ENCODE measurements at places on chromosomes 5 and 9. TPM values are rescaled to one million over a fixed set of nuclear protein-coding genes. Genes with fewer than 3 reads are reported as not detected.

GRCh38 chr9:134365791-134366222 is 39.6 kb downstream of the RXRA start:
- no peak for DNase-seq

GRCh38 chr5:19795218-19795617 is 192.8 kb downstream of the CDH18 start:
- DNase-seq, result peak; percentile 22

DNA sequence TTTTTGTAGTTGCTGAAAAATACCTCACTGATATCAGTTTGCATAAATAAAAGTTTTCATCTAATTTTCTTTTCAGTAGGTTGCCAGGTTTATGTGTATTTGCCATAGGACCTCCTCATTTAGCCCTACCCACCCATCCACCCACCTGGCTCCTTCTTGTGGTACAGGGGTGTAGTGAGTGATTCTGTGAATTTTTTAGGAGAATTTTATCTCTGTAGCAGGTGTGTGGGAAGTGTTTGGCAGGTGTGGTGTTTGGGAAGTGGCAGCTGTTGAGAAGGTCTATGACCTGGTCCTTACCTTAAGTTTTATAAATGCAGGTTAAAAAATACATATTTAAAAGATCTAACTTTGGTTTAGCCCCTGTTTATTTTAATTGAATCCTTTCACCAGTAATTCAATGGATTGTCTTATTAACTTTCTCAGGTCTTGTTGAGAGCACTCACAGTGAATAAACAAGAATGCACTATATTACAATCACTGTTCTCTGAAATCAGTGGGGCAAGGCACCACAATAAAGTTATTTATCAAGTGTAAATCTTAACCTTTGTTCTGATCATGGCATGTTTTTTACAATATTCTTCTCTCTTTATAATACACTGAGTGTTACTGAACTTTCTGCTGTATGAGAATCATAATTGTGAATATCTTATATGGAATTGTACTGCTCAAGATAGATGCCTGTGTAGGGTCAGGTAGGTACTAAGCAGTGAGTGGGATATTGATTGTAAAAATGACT is 189.1 kb downstream of the WDR70 start:
- no peak for DNase-seq

- no peak for DNase-seq
Observed at GRCh38 chr5:38465061-38465460, 91.4 kb downstream of the LIFR start.

TMEM174 gene
- total RNA-seq, result not detected

CDX1 gene
- total RNA-seq, result 0.50 TPM

All from astrocyte (in vitro differentiated cells and primary cell).